T-cell (primary cell): ENCODE measurements at places on chromosomes 5 and 9. TPM values are rescaled to one million over a fixed set of nuclear protein-coding genes. Genes with fewer than 3 reads are reported as not detected.

DNA sequence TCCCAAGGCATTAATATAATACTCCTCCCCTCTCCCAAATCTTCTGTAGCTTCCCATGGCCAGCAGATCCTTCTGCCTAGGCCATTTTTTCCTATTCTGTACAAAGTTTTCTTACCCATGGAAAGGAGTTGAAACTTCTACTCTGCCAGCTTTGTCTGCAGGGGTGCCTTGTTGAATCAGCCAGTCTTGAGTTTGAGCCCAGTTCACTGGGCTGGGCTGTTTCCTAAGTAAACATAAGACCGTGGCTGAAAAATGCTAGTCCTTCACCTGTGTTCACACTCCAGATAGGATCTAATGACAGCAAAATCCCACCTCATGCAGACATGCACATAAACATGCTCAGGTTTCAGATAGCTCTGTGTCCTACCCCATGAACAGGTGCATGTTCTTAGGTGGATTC, 10.4 kb downstream of the TEX48 start:
- DNase-seq: no peak

GRCh38 chr9:132770770-132771310, 100.6 kb downstream of the GTF3C4 start:
- DNase-seq: no peak

HAVCR2 gene
- total RNA-seq: 2.3 TPM

MYOZ3 gene
- total RNA-seq: not detected

PTAR1 gene
- total RNA-seq: 68.3 TPM

GRCh38 chr5:135441919-135442318, 5.2 kb downstream of the DCANP1 start:
- DNase-seq: no peak

GRCh38 chr9:33101104-33101951, 24.9 kb upstream of the SMU1 start:
- DNase-seq: no peak

DNA sequence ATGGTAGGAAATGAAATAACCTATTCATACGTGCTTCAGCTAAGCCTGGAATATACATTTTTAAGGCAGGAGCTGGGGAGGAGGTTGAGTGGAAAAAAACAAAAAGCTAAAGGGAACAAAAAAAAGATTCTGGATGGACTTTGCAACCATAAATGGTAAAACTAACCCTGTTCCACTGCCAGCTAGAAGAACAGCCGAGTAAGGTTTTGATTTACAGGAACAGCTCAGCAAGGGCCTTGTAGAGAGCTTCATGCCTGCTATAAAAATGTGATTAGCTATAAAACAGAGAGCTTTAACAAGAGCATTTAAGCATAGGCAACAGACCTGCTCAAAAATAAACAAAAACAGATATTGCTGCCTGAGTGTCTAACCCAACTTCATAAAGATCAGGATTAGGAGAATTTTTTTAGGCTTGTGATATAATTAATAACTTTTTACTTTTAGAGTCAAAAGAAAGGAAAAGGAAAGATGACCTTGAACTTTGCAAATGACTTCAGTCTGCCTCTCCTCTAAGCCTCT, 194.8 kb downstream of the FBXL7 start:
- no peak for DNase-seq

CDH9 gene
- 0.13 TPM for total RNA-seq

GRCh38 chr9:17269799-17270198, 135.0 kb downstream of the CNTLN start:
- DNase-seq: no peak

DNA sequence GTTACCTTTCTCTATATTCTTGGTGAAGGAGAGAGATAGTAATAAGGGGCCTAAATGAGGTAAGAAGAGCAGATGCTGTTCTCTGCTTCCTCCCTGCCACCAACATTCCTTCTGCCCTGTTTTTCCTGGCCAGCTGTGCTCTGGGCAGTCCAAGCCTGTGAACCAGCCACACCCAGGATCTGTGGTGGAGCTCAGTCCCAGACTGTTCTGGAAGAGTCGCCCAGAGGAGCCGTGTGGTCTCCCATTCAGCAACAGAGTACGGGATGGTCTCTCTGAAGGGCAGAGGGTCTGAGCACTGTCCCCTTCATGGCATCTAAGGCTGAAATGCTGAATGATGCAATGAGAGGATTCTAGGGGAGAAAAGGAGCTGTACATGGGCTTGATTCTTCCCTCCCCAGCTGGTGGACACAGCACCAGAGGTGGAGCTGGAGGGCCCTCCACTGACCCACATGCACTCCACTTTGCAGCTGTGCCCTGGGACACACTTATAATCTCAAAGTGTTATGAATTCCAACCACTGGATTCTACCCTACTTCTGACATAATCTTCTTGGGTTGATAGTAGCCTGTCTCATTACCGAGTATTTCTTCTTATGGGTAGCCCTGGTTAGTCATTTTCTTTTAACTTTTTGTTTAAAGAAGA, 70.8 kb upstream of the RPS23 start:
- DNase-seq: no peak

DNA sequence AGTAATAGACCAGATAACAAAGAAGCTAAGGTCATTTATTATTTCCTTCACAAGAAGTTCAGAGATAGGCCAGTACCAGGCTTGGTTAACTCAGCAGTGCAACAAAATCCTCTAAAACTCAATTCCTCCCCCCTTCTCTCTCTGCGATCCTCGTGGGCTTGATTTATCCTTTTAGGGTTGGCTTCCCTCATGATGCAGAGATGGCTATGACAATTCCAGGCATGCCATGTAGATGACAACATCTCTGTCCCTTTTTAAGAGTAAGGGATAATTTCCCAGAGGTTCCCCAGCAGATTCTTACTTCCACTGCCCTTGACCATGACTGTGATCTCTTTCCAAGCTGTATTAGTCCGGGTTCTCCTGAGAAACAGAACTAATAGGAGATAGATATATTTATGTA, 28.7 kb upstream of the DAP start:
- DNase-seq: no peak

DNA sequence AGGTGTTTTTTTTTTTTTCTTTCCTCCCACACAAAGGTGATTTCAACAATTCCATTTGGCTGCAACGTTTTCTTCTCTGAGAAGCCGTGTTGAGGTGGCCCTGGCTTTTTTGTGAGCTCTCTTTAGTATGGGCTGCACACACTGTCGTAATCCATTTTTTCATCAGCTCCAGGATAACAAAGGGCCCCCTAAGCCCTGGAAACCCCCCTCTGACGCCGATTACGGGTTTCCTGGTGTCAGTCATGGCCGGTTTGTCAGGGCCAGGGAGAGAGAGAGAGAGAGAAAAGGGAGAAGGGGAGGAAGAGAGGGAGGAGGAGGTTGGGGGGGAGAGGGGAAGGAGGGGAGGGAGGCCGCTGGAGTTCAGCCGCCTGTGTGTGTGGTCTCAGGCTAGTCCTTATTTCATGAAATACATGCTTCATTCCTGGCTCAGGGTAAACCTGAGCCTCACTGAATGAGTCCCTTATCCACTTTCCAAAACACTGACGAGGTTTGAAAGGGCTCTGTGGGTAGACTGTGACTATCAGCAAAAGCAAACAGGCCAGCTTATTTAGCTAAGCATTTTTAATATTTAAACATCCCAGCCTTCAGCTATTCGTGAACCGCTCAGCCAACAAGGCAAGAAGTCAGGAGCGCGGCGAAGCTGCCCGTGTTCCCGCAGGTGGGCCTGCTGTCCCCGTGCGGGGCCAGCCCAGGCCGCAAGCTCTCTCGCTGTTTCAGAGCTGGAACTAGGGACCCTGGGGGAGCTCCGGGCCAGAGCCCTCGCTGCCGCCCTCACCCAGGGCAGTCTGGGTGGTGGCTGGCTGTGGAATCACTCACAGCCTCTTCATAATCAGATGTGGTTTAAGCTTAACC, 172.8 kb downstream of the ERCC6L2 start:
- DNase-seq: no peak

DNA sequence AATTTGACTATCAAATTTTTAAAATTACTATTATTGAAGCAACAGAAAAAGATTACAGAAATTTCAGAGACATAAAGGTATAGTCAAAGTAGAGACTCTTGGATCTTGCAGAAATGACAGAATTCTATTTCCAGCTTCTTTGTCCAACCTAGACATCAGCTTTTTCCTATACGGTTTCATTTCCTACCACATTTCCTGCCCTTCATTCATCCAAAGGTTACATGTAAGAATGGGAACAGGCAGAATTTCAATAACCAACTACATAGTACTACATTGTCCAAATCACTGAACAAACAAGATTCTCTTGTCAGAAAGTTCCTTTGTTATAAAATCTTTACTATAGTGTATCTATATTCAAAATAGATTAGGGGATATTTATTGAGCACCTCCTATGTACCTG, 124.9 kb downstream of the FANCC start:
- DNase-seq: no peak

GRCh38 chr5:32018476-32019436, 155.4 kb downstream of the GOLPH3 start:
- no peak for DNase-seq

DNA sequence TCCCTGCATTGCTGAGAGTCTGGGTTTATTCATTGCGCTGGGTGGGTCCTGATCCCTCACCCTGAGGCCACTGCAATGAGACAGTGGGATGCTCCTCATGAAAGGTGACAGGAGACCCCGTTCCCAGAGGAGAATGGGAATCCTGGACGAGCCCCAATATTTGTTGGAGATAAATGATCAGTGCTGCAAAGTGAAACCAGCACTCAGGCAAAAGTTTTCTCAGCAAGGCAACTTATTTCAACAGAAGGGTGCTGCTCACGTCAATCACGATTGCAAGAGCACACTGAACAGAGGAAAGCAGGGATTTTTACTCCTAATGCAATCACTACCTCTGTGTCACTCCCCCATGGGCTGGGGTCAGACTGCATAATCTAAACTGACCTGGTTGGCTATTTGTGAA, 110.2 kb upstream of the MAMDC2 start:
- no peak for DNase-seq

JAK2 gene
- 15.7 TPM for total RNA-seq

IRX2 gene
- total RNA-seq: not detected

DNA sequence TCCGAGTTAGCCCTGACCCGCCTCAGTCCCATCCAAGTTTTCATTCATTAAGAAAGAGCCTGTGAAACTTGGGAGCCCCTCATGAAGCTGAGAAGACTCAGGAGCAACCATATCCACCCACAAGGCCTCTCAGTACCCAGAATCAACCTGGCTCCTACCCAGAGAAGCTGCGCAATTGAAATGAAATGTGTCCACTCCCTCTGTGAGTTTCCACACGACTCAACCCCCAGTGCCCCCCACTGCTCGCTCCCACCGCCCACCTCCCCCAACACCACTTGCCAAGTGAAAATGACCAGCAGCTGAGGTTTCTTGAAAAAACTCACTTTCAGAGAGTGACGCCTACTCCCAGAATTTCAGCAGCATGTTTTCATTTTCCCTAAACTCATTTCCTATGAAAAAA, 104.6 kb downstream of the CDK5RAP2 start:
- DNase-seq: no peak

NR2F1-AS1 gene
- not detected for total RNA-seq

DNA sequence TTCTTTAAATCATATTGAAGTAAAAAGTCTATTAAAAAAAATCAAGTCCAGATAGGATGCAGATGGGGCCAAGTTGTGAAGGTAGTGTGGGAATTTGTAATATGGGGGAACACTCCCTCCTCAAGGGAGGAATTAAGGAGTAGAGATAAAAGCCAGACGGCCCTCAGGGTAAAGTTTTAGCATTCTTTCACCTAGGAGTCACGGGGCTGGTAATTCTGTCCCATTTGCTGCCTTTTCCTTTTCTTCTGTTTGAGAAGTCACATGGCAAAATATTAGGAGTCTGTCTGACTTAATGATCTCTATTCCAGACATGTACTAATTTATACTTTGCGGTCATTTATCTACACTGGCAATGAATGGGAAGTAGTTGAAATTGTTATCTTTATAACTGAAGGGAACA, 61.9 kb downstream of the SNX24 start:
- no peak for DNase-seq

DNA sequence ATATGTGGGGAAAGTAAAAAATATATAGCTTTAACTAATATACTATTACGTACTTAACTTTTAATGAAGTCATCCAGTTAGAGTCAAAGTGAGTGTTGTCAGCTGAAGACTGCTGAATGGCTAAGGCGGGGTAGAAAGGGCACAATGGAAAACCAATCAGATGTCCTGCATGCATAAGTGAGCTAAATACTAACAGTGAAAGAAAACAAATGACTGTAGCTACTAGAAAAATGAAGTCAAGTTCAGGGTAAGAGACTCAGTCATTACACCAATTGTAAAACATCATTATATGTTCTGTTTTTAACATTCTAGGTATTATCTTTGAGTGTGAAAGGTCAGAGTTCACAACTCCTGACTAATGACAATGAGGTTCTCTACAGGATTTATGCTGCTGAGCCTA, 295.2 kb downstream of the ADGRV1 start:
- DNase-seq: no peak

DNA sequence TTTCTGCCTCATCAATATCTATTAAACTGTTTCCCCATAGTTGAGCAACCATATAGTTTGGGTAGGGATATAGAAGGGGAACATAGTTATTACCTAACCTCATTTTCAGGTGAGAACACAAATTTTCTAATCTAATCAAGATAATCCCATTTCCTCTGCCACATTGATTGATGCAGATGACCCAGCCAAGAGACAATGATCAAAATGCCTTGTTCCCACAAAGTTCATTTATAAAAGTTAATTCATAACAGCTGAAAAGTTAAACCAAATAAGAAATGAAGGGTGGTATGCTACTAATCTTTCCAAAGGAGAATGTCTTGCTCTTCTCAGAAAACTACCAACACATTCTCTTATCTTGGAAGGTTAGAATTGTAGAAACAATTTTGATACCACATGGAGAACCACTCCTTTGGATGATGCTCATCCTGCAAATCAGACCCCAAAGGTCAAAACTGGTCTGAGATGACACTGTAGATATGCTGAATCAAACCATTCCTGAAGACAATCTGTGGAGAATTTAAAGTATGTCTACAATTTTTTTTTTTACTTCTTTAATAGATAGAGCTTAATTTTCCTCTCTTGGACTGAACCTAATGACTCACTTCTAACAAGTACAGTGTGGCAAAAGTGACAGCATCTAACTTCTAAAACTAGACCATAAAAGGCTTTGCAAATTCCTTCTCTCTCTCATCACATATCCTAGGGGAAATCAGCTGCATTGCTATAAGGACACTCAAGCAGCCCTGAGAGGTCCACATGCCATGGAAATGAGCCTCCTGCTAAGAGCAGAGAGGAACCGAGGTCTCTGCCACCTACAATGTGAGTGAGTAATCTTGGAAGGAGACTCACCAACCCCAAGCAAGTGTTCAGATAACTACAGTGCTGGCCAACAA, 586.7 kb upstream of the TUSC1 start:
- no peak for DNase-seq

DNA sequence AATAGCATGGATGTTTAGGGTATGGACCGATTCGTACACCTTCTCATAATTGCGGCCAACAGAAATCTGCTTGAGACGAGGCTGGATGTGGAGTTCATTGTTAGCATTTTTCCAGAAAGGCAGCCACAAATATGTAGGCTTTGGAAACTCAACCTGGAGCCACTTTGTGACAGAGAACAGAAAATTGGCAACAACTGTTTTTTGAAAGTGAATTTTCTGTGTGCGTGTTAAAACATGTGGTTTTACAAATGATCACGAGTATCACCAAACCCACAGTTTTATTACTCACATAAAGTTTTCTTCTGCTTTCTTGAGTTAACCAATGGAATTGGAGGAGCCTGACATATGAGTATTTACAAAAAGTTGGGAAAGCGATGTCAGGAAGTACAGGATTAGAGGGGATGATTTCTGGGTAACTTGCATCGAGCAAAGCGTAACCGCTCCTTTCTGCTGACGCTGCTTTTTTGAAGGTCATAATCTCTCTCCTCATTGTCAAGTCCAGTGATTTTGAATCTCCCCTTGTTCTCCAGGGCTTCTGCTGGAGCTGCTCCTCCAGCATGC, 138.5 kb upstream of the TAF11L2 start:
- no peak for DNase-seq
